ENCODE measurements at places on chromosomes 12 and 14.

- DNase-seq = no peak
Measured at GRCh38 chr12:116346741-116347140, 69.2 kb upstream of the MED13L start.

GRCh38 chr14:54837508-54838149, 65.0 kb downstream of the GCH1 start:
- DNase-seq = no peak

DNA sequence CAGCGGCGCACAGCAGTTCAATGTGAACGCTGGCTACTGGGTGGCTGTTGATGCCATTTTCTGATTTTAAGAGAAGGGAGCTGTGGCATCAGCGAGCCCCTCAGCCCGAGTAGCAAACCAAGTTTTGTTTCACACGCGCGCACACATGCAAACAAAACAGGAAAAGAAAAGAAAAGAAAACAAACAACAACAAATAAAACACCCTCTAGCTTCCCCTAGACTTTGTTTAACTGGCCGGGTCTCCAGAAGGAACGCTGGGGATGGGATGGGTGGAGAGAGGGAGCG, 540 bp downstream of the PAX9 start:
- no peak for DNase-seq

GRCh38 chr14:36656687-36657398, 4.8 kb upstream of the PAX9 start:
- DNase-seq = no peak

All from ecto neural progenitor cell (in vitro differentiated cells).